KBM-7 (cell line): ENCODE measurements at places on chromosomes 5 and 9.

DNA sequence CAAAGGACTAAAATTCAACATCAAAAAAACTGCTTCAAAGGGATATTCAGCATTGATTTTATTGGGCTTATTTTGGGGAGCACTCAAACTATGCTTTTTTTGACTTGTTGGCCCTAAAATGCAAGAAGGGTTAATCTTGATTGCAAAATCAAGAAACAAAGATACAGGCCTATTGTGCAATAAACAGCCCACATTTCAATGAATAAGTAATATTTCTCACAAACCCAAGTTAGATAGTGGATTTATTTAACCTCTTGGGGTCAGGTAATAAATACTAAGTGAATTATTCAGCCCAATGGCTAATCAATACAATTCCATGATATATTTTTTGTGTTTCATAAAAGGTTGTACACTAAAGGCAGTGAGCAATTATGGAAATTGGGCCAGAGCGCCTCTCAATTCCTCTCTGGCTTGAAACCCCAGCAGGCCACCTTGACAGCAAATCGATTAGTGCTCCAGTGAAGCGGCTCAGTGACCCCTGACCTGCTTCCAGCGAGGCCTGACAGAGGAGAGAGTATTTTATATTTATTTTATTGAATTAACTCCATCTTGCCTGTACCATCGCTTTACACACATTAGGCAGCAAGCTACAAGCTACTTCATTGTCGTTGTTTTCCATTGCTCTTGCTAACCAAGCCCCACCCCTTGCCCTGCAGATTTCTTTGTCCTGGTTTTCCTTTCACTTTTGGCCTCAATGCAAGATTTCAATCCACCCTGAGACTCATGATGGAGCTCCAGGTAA, 65.5 kb downstream of the EBF1 start:
- no peak for DNase-seq

- DNase-seq: no peak
Measured at GRCh38 chr5:27144456-27144855, 106.1 kb upstream of the CDH9 start.

GRCh38 chr9:97714435-97714834, 17.3 kb upstream of the XPA start:
- DNase-seq: no peak

- DNase-seq: no peak
Measured at GRCh38 chr9:3028535-3028934, 184.6 kb upstream of the PUM3 start.

- DNase-seq: no peak
Measured at GRCh38 chr9:112404508-112404932, 24.6 kb downstream of the HSDL2 start.

- no peak for DNase-seq
Measured at GRCh38 chr5:127702926-127703561, at the start of gene CCDC192. TSS of gene CCDC192 (plus strand) at chr5:127703391. CDS start at chr5:127703446, 55 bp downstream.

- DNase-seq: peak; percentile 59
Measured at GRCh38 chr9:127214421-127215267, 49.9 kb upstream of the GARNL3 start.

GRCh38 chr5:158461240-158461854, 602.4 kb upstream of the CLINT1 start:
- no peak for DNase-seq

GRCh38 chr5:160240350-160240749, 11.0 kb downstream of the FABP6 start:
- DNase-seq: no peak

DNA sequence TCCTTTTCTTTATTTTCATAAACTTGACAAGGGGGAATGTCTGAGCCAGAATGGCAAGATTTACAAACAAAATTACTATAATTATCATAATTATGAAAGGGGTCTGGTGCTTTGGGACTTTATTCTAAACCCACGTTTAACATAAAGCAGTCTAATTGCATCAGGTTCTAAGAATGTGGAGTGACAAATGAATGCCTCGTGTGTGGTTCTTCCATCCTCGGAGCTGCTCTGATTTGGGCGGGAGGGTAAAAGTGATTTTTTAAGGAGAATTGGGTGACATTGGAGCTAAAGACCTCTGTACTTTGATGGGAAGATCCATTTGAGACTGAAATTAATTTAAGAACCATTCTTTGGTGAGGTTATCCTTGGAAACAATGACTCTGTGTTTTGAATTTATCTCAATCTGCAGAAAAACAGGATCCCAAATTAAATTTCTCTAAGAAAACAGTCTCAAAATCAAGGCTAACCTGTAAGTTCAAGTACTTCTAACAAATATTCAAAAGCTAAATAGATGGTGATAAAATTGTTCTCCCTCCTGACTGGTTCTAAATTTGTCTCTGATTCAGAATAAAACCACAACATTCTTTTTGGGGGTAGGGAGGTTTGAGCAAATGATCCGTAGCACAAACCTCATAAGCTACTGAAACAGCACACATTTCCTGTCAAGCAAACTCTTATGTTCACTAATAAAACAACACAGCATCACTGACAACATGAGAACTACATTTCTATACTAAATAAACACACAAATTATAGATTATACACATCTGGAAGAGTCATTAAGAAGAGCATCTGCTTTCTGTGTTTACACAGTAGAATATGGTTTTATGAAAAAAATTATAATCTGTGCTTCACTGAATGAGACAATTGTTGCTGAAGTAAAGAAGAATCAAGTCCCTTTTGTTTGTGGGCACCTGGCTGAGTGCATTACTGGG, 85.5 kb downstream of the DCP2 start:
- DNase-seq: no peak

DNA sequence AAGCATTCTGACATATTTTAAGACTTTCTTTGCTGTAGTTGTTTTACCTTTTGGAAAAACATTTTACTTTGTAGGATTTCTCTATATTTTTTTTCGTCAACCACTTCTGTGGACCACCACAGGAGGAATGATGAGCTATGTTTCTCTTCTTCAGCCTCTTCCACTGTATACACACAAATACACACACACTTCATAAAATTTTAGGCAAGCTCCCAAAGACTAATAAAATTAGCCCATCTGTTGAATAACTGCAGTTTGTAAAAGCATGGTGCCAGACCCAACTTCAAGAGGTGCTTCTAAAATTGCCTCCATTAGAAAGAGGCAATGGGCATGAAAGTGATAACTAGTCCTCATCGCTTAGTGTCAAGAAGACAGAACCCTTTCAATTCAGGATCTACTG, 4.1 kb upstream of the CEP120 start:
- no peak for DNase-seq

GRCh38 chr9:114798780-114799427, 6.9 kb downstream of the TNFSF15 start:
- DNase-seq: no peak

GRCh38 chr9:110799396-110799795, 130.8 kb downstream of the MUSK start:
- no peak for DNase-seq

GRCh38 chr5:68071736-68072135, 143.8 kb upstream of the PIK3R1 start:
- no peak for DNase-seq

GRCh38 chr5:52041842-52042241, 658.6 kb downstream of the ISL1 start:
- no peak for DNase-seq

DNA sequence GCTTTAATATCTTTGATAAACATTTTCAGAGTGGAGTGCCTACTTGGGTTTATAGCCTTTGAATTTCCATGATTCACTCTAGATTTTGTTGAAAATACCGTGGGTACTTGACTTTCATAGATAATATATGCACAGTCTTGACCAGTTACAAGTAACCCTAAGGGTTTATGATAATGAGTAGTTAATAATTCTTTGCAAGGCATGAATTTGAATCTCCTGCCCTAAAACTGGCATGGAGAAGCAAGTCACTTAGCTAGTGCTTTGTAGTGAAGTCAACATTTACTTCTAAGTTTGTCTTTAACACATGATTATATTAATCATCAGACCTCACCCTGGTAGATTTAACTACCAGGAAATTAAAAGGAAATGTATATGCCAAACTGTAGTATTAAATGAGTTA, 115.8 kb downstream of the CWC27 start:
- DNase-seq: no peak

DNA sequence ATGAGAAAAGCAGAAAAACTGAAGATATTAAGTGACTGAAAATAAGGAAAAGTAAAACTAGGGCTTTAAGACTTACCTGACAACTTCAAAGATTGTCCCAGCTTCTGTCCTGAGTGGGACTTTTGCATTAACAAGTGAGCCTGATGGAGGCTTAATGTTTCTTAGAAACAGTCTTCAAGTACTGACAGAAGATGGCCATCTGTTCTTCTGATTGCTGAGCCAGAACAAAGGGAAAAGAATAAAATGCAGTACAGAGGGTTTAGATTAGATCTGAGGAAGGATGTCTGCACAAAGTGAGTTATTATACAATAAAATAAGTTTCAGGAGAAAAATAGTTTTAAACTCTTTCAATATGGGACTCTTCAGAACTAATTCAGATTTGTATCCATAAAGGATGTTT, 500.7 kb downstream of the CETN3 start:
- no peak for DNase-seq

GRCh38 chr9:101469026-101469425, 33.5 kb upstream of the ALDOB start:
- no peak for DNase-seq

GRCh38 chr9:15461601-15462000, 38.9 kb downstream of the SNAPC3 start:
- no peak for DNase-seq

DNA sequence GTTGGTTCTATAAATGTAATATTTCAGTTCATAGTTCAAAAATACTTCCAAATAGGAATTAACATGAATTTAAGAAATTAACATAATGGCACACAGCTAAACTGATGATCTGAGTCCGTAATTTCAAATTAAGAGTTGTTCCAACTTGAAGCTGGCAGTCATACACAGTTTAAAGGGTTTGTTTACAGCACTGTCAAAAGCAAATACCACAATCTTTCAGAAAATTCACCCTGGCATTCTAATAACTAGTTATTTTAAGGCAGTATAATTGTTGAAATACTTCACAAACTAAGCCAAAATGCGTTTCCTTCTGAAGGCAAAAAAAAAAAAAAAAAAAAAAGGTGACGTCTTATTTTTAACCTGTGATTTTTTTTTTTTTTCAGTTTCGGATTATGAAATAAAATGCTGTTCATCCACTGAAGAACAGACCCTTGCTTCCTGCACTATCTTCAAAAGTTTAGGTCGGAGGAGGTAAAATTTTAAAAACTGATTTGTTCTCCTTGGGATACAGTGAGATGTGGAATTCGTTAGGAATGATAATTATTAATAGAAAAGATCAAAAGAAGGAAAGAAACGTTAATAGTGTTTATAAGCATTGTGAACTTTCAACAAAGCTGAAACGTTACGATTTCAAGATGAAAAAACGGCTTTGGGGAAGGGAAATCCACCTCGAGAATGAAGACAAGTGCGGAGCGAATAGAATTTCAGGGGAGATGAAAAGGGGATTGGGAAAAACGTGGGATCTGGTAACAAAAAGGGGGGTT, 850 bp downstream of the IL6ST start:
- peak; percentile 34 for DNase-seq
